ENCODE measurements at places on chromosomes 4 and X. TPM values are rescaled to one million over a fixed set of nuclear protein-coding genes. Genes with fewer than 3 reads are reported as not detected.

DNA sequence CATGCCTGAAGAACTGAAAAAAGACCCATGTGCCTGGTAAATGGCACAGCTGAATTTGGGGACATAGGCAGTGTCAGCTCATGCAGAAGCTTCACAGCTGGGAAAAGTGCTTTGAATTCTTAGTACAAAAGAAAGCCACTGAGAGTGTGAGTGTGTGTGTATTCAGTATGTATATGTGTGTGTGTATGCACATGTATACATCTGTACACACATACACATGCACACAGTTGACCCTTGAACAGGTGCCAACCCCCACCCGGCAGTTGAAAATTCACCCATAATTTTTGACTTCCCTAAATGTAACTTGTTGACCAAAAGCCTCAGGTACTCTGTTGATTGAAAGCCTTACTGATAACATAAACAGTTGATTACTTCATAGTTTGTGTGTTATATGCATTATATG is 49.5 kb upstream of the ENPP6 start:
- no peak for DNase-seq

GRCh38 chrX:7086384-7086783 is 61.1 kb upstream of the STS start:
- DNase-seq, result no peak

TMPRSS11D gene
- total RNA-seq, result not detected

DNA sequence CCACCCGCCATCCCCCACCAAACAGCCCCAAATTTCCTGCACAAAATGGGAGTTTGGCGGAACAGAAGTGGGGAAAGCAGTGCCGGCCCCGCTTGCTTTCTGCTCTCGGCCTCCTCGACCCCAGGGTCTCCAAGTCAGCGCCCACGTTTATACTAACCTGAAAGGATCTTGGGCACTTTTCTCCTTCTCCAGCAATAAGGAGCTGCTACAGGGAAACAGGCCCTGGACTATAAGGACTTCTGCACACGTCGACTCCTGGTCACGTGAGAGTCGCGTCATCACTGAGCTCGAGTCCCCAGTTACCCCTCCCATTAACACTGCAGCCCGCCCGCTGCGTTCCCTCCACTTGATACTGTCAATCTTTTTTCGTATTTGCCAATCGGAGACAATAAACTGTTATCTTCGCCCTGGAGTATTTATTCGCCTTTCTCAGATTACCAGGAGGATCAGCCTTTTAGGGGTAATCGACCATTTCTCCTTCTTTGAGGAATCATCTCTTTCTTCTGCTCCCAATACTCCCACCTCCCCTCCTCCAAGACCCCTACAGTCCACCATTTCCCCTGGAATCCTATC is at the start of gene TCEAL8:
Gene TCEAL8 (minus strand): TSS at position 235 of the 573 bp plus-strand sequence. CDS start 1,176 bp downstream, outside the sequence.
- peak; percentile 73 for DNase-seq

ALAS2 gene
- total RNA-seq, result not detected

DNA sequence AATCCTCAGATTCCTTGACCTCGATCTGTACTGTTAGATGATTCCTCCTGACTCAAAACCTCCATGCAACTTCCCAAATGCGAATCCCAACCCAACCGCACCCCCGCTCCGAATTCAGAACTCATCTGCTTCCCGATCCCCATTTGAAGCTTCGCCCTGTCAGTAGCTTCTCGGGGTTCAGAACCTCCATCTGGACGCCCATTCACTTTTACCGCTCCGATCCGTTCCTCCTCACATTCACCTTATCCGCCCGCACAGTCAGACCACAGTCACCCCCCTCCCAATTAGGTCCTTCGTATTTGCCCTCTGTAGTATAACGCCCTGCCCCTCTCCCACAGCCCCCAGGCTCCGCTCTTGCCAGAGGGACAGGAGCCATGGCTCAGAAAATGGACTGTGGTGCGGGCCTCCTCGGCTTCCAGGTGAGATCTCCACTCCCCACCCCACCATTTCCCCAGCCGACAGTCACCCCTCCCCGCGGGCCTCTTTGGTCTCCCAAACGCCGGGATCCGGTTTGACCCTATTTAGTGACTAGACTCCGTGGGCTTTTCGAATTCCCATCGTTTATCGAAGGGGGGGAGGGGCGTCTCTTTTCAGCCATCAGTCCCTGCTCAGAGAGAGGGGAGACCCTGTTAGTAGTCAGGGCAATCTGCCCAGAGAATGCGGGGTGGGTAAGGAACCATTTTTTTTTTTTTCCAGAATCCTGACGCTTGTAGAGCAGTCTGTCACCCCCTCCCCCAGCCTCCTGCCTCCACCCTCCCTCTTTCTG is 691 bp downstream of the MAGED1 start:
- DNase-seq, result peak; percentile 3
